ENCODE measurements at places on chromosomes 7 and 10. TPM values are rescaled to one million over a fixed set of nuclear protein-coding genes. Genes with fewer than 3 reads are reported as not detected.

Gene IRF5
- 3.9 TPM for total RNA-seq

Gene VCL
- total RNA-seq = 25.8 TPM

Gene TMEM270
- total RNA-seq = not detected

Gene MEST
- total RNA-seq = 197 TPM
